ENCODE measurements at places on chromosomes 16 and 17.
A peak's percentile ranks its signal among the peaks of the same experiment; 100 is the strongest.

GRCh38 chr16:4625560-4626159 is 1.0 kb downstream of the MGRN1 start:
- DNase-seq = no peak

DNA sequence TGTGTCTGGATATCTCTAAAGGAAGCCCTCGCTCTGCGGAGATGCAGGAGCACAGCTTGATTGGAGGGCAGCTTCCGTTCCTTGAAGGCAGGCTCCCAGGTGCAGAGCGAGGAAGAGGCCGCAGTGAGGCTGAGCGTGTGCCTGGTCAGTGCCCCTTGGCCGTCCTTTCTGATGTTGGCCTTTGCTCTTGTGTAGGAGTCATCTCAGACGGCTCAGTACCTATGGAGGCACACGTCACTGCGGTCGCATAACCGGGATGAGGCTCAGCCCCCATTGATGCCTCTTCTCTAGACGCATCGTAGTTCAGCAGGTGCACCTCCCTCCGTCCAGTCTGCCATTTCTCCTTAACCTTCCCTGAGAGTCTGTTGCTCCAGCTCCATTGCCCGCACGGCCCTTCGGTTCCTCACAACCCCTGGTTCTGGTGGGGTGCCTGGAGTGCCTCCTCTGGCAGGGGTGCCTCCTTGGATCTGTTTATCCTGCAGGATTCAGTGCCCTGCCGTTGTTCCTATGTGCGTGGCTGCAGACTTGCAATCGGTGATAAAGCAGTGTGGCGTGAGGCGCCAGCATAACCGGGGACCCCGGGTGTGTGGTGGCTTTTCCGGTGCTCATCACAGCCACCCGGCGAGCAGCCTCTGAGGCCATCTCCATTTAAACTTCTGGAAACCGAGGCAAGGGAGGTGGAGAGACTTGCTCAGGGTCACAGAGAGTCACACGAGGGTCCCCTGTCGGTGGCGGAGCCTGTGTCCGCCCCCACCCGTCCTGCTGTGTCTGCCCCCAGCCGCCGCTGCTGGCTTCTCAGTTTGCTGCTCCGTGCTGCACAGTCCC is 188.8 kb upstream of the CHMP6 start:
- no peak for DNase-seq

DNA sequence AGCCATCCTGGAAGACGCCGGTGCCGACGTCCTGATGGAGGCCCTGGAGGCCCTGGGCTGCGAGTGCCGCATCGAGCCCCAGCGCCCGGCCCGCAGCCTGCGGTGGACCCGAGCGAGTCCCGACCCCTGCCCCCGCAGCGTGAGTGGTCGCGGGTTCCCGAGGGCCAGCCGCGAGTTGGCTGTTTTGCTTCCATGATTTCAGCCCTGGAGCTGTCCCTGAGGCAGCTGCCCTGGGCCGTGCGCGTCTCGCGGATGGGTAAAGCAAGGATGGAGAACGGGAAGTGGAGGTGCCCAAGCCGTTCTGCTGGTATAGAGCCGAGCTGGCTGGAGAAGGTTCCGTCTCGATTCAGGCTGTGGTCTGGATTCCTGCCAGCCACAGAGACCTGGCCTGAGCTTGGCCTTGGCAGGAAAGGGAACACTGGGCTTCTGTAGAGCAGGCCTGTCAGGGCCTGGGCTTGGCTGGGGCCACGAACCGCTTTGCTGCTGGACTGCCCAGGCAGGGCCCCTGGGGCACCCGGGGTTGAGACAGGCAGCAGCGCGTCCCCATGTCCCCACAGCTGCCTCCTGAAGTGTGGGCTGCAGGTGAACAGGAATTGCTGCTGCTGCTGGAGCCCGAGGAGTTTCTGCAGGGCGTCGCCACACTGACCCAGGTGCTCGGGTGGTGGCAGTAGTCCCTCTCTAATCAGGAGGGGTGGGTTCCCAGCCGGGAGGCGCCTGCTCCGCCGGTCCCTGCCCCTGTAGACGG is 941 bp upstream of the MRPS34 start:
- DNase-seq = no peak

- DNase-seq = no peak
These were observed 313.1 kb upstream of the ERCC4 start for GRCh38 chr16:13606804-13607203.

DNA sequence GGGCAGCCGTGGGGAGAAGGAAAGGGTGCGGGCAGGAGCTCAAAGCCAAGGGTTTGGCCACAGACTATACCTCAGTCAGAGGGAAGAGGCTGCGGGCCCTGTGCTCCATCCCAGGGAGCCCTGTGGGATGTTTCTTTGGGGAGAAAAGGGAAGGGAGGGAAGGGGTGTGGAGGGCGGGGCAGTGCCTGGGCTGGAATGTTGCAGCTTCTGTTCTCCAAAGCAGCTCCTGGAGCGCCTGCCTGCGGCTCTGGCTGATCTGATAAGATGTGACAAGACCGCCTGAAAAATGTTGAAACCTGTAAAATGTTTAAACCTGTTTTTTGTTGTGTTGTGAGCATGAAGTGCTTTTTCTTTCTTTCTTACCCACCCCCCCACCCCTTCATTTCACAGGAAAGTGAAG is 32.8 kb downstream of the WNT3 start:
- no peak for DNase-seq

GRCh38 chr16:26594666-26595065 is 472.1 kb upstream of the C16orf82 start:
- DNase-seq = no peak

DNA sequence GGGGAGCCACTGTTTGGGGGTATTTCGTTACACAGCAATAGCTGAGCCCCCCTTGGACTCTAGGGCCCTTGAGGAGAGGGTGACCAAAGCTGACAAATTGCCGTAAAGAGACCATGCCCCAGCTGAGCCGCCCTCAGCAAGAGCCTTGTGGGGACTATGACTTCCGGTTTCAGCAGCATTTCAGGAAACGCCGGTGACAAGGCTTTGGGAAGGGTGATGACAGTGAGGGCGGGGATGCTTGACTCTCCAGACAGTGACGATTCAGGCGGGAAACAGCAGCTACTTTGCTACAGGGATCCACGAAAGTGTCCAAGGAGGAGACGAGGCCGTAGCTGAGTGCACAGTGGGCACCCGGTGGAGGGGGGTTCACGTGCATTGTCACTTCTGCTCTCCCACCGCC is 360.8 kb downstream of the C16orf95 start:
- no peak for DNase-seq

DNA sequence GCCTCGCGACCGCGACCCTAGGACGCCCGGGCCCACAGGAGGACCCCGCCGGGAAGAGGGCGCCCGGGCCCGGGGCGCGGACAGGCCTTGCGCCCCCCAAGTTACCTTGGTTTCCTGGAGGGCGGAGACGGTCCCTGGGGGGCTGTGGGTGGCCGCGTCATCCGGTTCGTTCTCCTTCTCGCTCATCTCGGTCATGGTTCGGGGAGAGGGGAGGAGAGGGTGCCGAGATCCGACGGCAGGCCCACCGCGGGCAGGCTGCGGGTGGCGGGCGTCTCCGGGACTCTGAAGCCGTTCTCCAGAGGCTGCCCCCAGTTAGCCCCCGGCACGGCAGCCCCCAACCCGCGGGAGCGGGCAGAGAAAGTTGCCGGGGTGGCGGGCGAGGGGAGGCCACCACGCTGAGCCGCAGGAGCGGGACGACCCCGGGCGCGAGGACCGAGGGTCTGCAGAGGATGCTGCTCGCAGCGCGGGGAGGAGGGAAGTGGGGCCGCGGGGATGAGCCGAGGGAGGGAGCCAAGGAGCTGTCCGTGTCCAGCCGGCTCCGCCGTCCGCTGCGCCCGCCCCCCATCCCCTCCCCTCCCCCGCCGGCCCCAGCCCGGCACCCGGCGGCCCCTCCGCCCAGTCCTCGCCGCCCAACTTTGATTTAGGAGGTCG is at the start of gene STAC2:
STAC2 (minus strand) TSS at position 638 of the 651 bp plus-strand sequence; CDS start at position 195, 443 bp downstream.
- DNase-seq = no peak

GRCh38 chr17:46179375-46179999 is 13.7 kb downstream of the KANSL1 start:
- DNase-seq = no peak

DNA sequence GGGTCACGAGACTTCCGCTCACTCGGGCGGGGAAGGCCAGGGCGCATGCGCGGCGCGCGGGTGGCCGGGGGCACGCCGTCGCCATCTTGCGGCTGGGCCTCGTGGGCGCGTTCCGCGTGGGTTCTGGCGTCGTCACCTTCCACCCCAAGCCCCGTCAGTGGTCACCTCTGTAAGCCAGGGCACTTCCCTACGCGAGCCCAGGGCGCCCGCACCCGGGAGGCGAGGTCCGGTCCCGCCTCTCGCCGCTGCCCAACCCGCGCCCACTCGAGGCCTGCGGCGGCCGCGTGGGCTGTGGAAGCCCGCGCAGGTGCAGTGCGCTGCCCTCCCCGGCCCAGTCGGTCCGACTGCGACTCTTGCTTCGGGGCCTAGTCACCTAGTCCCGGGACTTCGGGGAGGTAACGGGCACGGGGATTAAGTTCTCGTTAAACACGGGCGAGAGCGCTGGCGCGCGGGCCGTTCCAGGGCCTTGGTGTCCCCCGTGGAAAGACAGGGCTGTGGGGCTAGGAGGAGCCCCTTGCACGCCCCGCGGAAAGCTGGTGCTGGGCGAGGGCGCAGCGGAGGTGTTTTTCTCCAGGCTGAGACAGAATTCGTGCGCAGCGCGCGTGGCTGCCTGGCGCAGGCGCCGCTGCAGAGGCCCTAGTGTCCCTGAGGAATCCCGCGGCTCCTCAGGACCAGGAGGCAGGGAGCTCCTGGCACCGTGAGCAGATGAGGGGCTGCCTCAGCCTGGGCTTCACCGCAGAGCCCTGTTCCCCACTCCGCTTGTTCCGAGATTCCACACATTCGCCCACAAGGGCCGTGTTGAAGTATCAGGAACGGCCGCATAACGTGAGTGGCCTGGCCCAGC is 472 bp upstream of the ARHGDIA start:
- no peak for DNase-seq

GRCh38 chr17:73474370-73474988 is 162.7 kb upstream of the CDC42EP4 start:
- DNase-seq = peak; percentile 91

GRCh38 chr17:68328676-68329075 is 37.4 kb downstream of the ARSG start:
- no peak for DNase-seq

DNA sequence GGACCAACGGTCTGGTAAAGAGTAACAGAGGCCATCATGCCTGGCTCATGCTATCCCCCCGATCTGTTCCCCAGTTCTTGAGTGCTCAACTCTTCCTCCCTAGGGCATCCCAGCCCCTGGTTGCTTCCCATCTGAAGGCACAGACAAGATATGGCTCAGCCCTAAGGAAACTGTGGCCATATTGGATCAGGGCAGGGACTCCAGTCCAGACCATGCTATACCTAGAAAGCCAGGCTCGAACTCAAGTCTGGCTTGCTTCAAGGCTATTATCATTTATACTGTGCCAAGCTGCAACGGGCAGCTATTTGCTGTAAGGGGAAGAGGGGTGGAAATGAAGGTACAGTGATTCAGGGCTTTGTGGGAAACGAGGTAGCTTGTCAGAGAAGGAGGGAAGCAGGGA is 2.8 kb downstream of the UBTF start:
- no peak for DNase-seq

Data from K562 (cell line).